Mucosa of descending colon (tissue), 3 donors: ENCODE measurements at places on chromosomes 7 and 10. TPM values are rescaled to one million over a fixed set of nuclear protein-coding genes. Genes with fewer than 3 reads are reported as not detected.

GRCh38 chr10:74113546-74113945 lies 37.1 kb downstream of the AP3M1 start:
- no peak for DNase-seq

DNA sequence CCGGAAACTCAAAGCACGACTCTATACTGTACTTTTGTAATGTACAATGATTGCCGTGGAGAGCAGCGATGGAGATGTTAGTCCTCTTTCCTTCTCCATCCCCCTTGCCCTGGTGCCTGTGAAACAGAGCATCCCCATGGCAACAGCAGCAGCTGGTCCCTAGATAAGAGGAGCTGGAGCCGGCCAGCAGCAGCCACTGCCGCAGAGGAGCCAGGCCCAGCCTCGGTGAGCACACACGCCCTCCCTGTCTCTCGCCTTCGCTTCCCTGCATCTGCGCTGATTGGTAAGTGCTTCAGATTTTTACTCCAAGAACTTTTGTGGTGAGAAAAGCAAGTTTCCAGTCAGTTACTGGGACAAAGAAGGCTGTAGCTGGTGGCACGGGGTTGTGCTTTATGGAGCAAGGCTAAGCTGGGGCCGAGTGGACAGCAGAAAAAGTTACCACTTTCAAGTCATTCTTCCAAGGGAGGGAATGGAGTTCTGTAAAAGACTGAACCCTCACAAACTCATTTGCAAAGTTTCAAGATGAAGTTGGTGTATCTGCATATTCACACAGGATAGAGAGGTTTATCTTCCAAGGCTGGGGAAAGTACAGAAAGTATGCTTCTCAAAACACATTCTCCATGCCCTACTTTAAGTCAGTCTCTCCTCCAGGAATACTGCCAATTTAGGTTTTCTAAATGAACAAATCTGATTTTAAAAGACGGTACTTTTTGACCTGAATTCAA lies at the start of gene PPP1R17:
Gene PPP1R17, plus strand, starts transcription at position 192 of the 725 bp plus-strand sequence. CDS start 5,227 bp downstream, outside the sequence.
- no peak for DNase-seq

- DNase-seq, result no peak
Measured at GRCh38 chr10:82668221-82668895, 793.4 kb downstream of the NRG3 start.

GRCh38 chr10:62010366-62010765 lies 108.9 kb downstream of the ARID5B start:
- no peak for DNase-seq

- no peak for DNase-seq
Measured at GRCh38 chr7:52273685-52274610, 761.5 kb upstream of the POM121L12 start.

DNA sequence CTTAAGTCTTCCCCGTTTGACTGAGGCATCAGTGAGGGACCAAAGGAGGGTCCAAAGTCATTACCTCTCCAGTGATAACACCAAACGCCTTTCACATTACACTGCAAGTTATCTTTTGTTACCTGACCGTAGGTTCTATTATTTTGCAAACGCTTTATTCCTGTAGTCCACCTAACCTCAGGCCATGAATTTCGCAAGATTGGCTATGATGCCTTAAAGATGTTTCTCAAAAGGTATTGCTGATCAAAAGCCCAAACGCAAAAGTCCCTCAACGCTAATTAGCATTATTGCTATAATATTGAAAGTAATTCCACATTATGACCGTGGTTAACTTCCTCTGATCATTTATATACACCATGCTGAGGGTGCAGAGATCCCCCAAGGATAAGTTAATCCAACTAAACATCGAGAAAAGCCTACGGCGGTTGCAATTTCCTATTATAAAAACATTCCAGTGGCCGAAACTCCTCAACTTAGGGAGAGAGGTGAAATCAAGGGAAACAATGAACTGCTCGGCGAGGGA lies 649 bp downstream of the DNA2 start:
- no peak for DNase-seq

- no peak for DNase-seq
Measured at GRCh38 chr10:16792675-16793074, 24.5 kb downstream of the RSU1 start.

DNA sequence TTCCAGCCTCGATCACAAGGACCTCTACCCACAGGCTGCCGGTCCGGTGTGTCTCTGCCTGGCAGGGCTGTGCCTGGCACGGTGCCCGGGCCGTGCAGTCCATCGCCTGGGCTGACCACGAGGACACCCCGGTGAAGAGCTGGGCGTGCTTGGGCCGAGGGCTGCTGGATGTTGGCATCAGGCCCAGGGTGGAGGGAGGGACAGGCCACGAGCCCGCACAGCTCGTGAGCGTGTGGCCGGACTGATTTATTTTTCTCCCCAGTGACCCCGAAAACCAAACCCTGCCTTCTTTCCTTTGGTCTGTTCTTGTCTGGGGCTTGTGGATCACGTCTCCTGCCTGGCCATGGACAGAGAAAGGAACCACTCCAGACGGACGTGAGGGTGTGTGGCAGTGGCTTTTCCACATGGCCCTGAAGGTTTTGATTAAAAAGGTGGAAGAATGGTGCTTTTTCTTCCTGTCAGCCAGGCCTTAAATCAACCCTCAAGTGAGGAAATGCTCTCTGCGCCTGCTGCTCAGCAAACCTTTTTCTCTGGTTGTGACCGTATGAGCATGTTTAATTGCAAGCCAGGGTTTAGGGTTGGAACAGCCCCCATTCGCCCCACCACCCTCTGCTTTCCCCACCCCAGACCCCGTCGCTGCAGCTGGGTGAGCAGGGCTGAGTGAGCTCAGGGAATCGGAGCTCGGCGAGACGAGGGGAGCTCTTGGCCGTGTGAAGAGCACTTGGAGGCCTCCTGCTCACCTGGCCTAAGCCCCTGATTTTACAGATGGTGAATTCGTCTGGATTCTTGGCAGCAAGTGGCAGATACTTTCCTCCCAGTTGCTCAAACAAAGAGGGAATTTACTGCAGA lies 130.1 kb downstream of the RGS10 start:
- peak; percentile 72 for DNase-seq

DNA sequence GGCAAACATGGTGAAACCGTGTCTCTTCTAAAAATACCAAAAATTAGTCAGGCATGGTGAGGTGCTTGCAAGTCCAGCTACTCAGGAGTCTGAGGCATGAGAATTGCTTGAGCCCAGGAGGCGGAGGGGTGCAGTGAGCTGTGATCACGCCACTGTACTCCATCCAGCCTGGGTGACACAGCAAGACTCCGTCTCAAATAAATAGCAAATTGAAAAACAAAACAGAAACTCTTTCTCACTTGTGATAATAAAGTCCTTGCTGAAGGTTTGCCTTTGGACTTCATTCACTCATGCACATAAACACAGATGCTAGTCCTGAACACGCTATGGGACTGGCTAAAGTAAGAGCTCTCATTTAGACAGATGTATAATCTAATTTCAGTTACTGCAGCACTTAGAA lies 37.6 kb downstream of the ANK3 start:
- DNase-seq, result no peak

- no peak for DNase-seq
Measured at GRCh38 chr10:58791137-58791536, 278.5 kb downstream of the BICC1 start.

DNA sequence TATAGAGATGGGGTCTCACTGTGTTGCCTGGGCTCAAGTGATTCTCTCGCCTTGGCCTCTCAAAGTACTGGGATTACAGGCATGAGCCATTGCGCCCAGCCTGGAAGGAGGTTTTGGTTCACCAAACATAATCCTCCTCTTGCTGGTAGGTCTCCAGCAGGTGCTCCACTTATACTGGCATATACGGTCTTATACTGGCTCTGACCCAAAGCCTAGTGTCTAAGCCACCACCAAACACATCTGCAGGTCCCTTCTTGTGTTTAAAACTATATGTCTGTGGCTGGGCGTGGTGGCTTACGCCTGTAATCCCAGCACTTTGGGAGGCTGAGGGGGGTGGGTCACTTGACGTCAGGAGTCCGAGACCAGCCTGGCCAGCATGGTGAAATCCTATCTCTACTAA lies 5.4 kb downstream of the MBLAC1 start:
- DNase-seq, result no peak

- no peak for DNase-seq
Measured at GRCh38 chr10:89813546-89813945, 112.2 kb downstream of the KIF20B start.

DNA sequence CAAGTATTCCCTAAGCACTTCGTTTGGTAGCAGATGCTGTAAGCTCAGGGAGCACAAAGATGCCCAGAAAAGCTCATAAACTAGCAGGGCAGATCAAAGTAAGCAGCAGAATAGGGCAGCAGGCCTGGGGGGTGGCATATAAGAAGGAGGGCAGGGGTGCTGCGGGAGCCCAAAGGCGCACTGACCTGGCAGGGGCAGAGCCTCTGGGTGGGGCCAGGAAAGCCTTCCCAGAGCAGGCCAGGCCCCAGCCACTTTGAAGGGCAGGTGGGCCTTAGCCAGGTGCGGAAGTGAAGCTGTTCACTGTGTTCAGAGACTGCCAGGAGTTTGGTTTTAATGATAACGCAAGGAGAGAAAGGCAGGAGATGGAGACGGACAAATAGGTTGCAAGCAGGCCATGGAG lies 3.9 kb downstream of the GDF10 start:
- no peak for DNase-seq

- DNase-seq, result peak; percentile 10
Measured at GRCh38 chr10:121033366-121033765, 182.2 kb downstream of the WDR11 start.

DNA sequence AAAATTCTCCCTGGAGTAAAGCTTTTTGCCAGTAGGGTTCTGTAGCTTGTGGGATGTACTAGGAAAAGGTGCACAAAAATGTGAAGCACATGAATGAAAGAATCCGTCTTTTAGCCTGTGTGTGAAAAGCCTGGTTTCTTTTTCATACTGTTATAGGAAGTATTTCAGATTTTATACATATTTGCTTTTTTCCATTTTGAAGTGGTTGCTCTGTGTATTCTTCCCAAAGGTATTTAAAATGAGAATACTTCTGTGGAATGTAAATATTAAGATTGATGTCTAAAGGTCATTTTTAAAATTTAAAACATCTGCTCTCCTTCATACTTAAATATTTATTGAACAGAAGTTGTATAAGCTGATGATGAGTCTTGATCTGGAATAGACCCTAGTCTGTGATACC lies 96.8 kb downstream of the CDK14 start:
- DNase-seq, result no peak

- DNase-seq, result no peak
Measured at GRCh38 chr7:117458977-117459583, 20.7 kb upstream of the CFTR start.

DNA sequence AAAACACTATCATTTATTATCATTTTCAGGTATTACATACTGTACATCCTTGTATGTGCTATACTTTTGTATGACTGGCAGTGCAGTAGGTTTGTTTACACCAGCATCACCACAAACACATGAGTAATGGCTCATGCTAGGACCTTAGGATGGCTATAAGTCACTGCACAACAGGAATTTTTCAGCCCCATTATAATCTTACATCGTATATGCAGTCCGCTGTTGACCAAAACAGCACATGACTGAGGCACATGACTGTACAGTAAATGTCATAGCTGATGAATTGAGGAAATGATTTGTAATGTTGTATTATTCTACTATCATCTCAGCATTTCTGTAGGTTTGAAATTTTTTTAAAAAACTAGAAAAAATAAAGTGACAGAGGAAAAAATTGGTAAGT lies 38.6 kb downstream of the BPGM start:
- DNase-seq, result no peak

- DNase-seq, result no peak
Measured at GRCh38 chr10:79928028-79928583, 20.8 kb downstream of the SFTPD start.

- DNase-seq, result no peak
Measured at GRCh38 chr10:5968681-5969453, 8.5 kb downstream of the IL15RA start.

DNA sequence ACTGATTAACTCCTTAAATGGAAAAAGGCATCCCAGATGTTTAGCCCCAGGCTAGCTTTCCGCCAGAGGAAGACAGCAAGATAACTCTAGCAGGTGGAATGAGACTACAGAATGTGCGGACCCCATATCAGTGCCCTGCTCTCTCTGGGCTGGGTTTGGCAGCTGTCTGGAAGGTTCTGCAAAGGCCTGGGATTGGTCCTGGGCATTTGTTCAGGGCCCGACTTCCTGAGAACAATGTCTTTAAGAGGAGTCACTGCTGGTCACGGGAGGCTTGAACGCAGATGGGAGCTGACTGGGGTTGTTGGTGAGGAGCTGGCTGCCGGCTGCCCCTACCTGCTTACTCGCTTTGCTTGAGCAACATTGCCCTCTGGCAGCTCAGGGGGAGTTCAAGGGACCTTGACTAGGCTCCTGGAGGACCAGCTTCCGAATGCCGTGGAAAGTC lies 130.6 kb upstream of the BTBD16 start:
- DNase-seq, result no peak

- DNase-seq, result no peak
Measured at GRCh38 chr10:84822931-84823630, 494.7 kb downstream of the CCSER2 start.

- DNase-seq, result no peak
Measured at GRCh38 chr10:124746992-124747391, 2.8 kb upstream of the FAM53B start.

DNA sequence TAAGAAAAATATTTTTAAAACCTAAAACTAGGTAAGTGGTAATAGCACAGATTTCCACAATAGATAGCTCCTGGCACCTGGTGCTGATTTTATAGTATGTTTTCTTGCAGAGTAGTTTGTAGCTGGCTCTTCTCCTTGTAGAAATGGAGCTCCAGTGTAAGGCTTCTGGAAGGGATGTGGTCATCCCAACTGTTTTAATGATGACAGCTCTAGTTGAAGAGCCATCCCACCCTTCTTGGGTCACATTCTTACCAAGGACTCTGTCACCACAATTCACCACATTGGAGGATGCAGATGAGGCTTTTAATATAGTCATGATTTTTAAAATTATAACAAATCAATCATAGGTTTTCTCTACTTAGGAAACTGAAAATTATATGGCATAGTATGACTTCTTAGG lies 31.0 kb downstream of the TES start:
- DNase-seq, result no peak

The BLNK gene
- 30.4 TPM for total RNA-seq

The MSRB2 gene
- 35.1 TPM for total RNA-seq

The CNPY1 gene
- not detected for total RNA-seq

The ANKRD7 gene
- total RNA-seq, result not detected

The DPY19L1 gene
- total RNA-seq, result 20.8 TPM

The SEMA3A gene
- 9.7 TPM for total RNA-seq

The SEPTIN7 gene
- total RNA-seq, result 126 TPM

The PDGFA gene
- 63.0 TPM for total RNA-seq

The RFC2 gene
- total RNA-seq, result 23.7 TPM

The MNX1 gene
- total RNA-seq, result 9.7 TPM

The MYL7 gene
- not detected for total RNA-seq
